ENCODE measurements at places on chromosomes 11 and 22.

DNA sequence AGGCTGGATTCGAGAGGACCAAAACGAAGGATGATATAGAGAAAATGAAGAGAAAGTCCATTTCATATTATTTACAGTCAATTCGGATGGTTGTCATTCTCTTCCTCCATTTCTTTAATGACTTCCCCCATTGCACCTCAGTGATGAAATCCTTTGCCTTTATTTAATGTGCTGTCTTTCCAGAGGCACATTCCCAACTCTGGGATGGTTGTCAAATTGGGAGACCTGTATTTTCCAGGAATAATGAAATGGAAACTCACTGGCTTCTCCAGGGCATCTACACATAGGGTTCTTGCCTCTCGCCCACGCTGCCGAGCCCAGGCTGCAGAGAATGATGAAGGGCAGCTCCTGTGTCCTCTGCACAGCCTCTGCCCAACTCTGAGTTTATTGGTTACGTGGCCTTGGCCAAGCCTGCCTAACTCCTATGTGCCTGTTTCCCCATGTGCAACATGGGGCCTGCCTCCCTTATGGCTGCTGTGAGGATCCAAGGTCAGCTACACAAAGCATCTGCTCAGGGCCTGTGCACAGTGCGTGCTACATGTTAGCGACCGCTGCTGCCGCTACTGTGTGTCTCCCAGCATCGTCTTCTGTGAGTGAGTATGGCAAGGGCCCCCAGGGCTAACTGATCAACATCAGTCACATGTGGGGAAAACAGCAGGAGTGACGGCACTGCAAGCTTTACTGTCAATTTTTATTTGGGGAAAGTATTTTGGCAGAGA, 81.5 kb upstream of the BID start:
- no peak for DNase-seq

DNA sequence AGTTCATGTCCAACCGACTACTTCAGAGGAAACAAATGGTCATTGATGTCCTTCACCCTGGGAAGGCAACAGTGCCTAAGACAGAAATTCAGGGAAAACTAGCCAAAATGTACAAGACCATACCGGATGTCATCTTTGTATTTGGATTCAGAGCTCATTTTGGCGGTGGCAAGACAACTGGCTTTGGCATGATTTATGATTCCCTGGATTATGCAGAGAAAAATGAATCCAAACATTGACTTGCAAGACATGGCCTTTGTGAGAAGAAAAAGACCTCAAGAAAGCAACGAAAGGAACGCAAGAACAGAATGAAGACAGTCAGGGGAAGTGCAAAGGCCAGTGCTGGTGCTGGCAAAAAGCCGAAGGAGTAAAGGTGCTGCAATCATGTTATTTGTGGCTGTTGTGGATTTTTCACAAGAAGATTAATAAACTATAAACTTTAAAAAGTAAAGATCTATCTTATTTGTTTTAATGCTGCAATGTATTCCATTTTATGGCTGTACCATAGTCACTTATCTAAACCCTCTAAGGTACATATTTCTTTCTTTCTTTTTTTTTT, 20.1 kb upstream of the HIPK3 start:
- no peak for DNase-seq

GRCh38 chr22:45628515-45628914, 43.1 kb upstream of the ATXN10 start:
- no peak for DNase-seq

DNA sequence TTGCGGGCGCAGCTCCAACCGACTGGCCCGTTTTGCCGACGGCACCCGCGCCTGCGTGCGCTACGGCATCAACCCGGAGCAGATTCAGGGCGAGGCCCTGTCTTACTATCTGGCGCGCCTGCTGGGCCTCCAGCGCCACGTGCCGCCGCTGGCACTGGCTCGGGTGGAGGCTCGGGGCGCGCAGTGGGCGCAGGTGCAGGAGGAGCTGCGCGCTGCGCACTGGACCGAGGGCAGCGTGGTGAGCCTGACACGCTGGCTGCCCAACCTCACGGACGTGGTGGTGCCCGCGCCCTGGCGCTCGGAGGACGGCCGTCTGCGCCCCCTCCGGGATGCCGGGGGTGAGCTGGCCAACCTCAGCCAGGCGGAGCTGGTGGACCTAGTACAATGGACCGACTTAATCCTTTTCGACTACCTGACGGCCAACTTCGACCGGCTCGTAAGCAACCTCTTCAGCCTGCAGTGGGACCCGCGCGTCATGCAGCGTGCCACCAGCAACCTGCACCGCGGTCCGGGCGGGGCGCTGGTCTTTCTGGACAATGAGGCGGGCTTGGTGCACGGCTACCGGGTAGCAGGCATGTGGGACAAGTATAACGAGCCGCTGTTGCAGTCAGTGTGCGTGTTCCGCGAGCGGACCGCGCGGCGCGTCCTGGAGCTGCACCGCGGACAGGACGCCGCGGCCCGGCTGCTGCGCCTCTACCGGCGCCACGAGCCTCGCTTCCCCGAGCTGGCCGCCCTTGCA, 1.0 kb downstream of the FJX1 start:
- DNase-seq: no peak

GRCh38 chr11:32890843-32891656, 1.6 kb upstream of the QSER1 start:
- no peak for DNase-seq

DNA sequence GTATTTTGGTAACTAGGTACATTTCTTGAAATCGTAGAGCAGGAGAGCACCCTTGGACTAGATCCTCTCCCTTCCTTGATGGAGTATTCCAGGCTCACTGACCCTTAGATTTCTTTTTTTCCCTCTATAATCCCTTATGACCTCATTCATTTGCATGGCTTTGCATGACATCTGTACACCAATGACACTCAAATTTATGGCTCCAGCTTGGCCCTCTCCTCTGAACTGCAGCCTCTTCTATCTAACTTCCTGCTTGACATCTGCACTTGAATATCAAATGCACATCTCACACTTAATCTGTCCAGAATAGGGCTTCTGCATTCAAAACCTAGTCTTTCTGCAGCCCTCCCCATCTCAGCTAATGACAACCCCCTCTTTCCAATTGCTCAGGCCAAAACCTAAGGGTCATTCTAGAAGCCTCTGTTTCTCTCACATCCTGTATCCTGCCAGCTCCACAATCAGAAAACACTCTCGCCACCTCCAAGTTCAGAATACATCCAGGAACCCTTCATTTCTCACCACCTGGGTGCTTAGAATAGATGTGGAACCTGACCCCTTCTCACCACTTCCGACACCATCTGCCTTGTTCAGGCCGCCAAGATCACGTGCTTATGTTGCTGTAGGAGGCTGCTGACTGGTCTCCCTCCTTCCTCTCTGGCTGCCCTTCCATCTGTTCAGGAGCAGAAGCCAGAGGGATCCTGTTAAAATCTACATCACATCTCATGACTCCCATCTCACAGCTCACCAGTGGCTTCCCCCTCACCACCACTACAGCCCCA, 138.9 kb upstream of the MTNR1B start:
- DNase-seq: no peak

GRCh38 chr11:33775832-33776470, 1.6 kb upstream of the FBXO3 start:
- DNase-seq: no peak

DNA sequence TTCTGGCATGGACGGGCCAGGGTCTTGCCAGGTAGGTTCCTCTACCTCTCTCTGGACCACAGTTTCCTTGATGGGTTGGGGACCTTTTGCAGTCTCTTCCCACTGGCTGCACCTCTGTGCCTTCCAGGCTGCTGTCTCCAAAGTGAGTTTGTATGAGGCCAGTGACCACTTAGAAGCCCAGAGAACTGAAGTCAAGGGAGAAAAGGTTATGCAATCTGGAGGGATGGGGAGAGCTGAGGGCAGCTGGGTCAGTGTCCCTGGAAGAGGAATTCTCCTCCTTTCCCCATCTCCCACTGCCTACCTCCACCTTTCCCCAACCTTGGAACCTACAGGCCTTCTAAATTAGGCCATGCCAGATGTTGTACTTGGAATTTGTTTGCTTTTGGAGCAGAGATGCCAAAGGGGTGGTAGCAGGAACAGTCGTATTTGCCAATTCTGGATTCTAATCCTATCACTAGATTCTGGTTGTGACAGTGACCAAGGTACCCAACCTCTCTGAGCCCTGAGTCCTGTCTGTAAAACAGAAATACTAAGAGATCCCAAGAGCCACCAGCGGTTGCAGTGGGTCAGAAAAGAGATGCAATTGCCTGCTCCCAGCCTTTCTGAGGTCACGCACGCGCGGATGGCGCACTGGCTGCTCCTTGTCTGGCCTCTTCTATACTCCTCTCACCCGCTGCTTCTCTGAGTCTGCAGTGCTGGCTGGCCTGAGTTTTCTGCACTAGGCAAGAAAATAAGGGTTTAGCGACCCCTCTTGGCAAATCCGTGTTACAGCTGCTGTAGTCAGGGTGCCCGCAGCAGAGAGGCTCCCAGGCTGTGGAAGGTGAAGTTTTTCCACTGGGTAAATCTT, 10.7 kb upstream of the ACCSL start:
- DNase-seq: no peak

GRCh38 chr11:58509748-58510147, 1.8 kb upstream of the OR5B21 start:
- DNase-seq: no peak

DNA sequence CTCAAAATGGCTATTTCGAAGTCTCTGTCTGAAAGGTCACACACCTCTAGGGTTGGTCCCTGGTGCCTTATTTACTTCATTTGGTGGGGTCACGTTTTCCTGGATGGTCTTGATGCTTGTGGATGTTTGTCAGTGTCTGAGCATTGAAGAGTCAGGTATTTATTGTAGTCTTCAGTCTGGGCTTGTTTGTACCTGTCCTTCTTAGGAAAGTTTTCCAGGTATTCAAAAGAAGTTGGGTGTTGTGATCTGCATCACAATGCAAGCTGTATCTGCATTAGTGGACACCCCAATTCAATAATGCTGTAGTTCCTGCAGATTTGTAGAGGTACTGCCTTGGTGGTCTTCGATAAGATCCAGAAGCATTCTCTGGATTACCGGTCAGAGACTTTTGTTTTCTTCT, 63.5 kb upstream of the TP53AIP1 start:
- no peak for DNase-seq

- no peak for DNase-seq
Observed at GRCh38 chr11:12241401-12241800, 131.0 kb downstream of the MICAL2 start.

- no peak for DNase-seq
Observed at GRCh38 chr11:134879341-134879740, 467.3 kb upstream of the B3GAT1 start.

Measured in stimulated activated CD4-positive, alpha-beta T cell treated with anti-CD3 and anti-CD28 coated beads, Interleukin-1b, Interleukin-23, amount 100 ng/mL, for 24 hours (primary cell).